ENCODE measurements at places on chromosomes 12 and 14.

GRCh38 chr14:38254571-38255407, 1.1 kb downstream of the CLEC14A start:
- DNase-seq, result no peak

GRCh38 chr12:3534511-3534910, 43.5 kb downstream of the PRMT8 start:
- DNase-seq, result no peak

DNA sequence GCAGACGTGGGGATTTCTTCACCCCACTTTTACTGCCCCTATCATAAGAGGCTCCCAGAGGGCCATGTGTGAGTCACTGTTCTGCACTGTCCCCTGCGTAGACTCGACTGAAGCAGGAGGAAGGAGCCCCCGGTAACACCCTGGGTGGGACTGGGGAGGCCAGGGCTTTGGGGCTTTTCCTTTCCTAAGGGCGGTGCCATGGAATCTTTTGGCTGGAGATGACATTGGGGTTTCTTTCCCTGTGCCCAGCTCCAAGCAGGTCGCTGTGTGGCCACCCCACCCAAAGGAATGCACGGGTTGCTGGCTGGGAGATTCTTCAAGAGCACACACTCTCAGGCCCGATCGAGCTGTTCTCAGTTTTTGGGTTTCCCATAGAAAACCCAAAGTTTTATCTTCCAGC, 62.3 kb upstream of the RIN3 start:
- no peak for DNase-seq

DNA sequence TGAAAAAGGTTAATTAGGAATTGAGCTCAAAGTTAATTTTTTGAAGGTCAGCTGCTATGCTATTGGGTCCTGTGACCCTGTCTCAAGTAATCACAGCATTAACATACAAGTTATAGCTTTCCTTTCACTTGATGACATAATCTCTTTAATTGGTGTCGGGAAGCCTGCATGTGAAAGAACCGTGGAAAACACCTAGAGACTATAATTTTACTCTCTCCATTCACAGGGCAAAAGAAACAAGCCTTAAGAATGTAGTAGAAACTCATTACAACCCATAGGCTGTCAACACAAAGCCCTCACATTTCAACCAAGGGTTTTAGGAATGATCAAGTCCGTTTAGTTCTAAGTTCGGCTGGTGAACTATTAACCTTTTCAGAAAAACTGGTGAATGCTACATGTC, 104.4 kb downstream of the PPM1A start:
- no peak for DNase-seq

GRCh38 chr12:90337018-90337417, 618.0 kb downstream of the CCER1 start:
- DNase-seq, result no peak

DNA sequence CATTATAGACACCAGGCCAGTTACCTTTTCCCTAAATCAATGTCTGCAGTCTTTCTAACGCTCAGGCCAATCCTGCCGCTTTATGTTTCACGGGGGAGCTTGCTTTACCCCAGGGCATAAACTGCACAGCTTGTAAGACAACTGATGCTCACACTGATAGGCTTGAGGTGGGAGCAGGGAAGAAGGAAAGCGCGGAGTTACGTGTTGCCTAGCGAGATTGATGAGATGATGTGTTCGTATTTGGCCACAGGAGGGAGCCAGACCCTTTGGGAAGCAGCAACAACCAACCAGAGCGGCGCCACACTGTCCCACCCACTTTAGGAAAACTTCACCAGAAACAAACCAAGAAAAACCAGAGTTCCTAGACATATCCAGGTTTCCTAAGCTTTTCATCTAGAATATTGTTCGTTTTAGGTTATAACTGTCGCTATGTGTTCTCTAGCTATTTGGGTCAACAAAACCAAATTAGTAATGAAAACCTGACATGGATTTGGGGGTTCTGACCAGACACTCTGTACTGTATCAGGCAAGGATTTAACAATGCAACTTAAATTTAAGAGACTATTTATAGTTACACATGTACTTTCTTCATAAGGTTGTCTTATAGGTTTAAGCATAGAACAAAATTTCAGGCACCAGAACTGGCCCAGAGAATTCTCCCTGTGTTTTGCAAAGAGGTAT, 2.4 kb downstream of the IL26 start:
- peak; percentile 82 for DNase-seq

- DNase-seq, result no peak
Observed at GRCh38 chr12:67892259-67893021, 96.8 kb upstream of the IFNG-AS1 start.

GRCh38 chr14:104434214-104435076, 145.1 kb upstream of the C14orf180 start:
- no peak for DNase-seq

- no peak for DNase-seq
Observed at GRCh38 chr12:57604992-57605810, 577 bp downstream of the DTX3 start.

- DNase-seq, result peak; percentile 1
Observed at GRCh38 chr12:99810718-99811593, 163.4 kb downstream of the GARIN6 start.

DNA sequence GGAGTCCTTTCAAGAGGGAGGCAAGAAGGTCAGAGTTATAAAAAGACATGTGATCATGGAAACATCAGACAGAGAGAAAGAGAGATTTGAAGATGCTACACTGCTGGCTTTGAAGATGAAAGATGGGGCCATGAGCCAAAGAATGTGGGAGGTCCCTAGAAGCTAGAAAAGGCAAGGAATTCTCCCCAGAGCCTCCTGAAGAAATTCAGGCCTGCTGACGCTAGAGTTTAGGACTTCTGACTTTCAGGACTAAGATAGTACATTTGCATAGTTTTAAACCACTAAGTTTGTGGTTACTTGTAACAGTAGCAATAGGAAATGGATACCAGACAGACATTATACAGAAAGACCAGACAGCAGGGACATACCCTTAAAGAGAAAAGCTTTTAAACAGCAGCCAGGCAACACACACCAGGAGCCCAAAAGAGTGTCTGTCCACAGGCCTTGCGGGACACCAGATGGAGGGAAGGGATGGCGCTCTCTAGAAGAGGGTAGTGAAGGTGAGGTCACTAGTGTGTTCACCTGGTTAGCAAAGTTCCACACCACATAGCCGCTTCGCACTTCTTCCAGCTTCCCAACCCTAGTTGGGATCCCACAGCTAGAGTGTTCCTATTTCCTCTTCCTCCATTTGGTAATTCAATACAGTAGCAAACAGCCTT, 29.7 kb upstream of the CEBPE start:
- DNase-seq, result no peak

DNA sequence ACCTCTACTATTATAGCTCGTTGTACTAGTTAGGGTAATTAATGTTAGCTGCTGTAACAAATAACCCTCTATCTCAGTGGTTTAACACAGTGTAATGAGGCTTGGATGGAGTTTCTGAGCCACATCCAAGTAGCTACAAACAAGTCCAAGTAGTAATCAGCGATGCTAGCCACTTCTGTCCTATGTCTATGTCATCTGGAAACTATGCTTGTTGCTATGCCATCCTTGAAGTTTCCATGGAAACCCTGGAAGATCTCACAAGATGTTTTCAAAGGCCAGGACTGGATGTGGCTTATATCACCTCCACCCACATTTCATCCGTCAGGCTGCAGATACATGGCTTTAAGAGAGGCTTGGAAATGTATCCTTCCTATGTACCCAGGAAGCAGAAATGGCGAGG, 422.1 kb downstream of the AACS start:
- DNase-seq, result no peak

DNA sequence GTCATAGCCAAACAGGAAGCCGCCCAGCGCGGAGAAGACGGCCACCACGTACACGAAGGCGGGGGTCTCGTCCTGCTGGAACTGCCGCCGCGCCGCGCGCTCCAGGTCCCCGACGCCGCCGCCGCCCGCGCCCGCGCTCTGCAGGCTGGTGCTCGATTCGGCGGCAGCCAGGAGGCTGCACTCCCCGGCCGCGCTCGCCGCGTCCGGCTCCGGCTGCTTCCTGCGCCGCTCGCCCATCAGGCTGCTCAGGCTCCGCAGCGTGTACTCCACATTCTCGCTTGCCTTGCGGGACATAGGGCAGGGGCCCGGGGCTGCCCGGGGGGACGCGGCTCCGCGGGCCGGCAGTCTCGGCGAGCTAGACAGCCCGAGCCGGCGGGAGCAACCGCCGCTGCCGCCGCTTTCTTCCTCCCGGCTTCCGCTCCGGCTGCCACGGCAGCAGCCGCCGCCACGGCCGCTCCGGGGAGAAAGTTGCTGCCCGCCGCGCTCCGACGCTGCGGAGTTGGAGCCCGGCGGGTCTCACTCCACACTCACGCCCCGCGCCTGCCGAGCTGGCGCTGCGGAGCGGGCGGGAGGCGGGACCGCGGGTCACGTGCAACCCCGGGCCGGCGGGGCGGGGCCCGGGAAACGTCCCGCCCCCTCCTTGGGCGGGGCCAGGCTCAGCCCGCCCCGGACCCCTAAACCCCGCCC, at the start of gene SLC2A13:
Gene SLC2A13, minus strand, starts transcription at position 567 of the 687 bp plus-strand sequence. Its CDS starts 273 bp downstream, at position 294.
- DNase-seq, result peak; percentile 18

DNA sequence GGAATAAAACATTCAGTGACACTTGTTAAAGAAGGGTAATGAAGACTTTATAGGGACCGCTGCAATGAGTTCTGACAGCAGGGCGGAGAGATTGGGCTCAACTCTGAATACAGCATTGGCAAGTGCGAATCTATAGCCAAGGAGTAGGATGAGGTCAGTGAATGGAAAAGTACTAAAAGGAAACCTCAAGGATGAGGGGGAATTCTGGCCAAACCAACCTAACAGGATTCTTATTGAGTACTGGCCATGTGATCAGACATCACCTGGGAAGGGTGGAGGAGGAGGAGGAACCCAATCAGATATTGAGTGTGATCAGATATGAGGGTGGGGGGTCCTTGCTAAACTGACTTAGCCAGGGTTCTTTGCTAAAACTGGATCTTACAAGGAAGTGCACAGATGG, 31.0 kb downstream of the DRAM1 start:
- DNase-seq, result no peak

GRCh38 chr14:29109589-29109988, 343.0 kb downstream of the FOXG1 start:
- DNase-seq, result no peak

GRCh38 chr12:108801736-108802100, 55.7 kb downstream of the SSH1 start:
- no peak for DNase-seq

- DNase-seq, result no peak
Observed at GRCh38 chr14:79786522-79786921, 424.8 kb downstream of the DIO2 start.

DNA sequence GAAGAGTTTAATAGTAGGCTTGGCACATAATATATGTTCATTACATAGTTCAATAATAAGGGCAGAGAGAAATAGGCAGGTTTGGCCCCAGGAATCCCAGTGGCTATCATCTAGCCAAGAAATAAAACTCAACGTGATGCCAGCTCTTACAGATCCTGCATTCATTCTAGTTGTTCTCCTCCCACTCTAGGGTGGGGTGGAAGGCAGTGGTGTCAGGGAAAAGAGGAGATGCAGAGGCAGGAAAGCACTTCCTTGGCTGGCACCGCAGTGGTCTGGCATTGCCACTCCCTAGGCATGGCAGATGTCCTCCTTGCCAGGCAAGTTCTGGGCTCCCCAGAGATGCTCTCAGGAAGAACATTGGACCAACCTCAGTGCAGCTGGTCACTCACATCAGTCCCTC, 383.6 kb downstream of the GRIN2B start:
- DNase-seq, result no peak

GRCh38 chr12:55930771-55931316, at the start of gene DGKA:
Gene DGKA, plus strand, starts transcription at chr12:55931162. Its CDS starts 5,342 bp downstream, at chr12:55936504.
- peak; percentile 53 for DNase-seq

DNA sequence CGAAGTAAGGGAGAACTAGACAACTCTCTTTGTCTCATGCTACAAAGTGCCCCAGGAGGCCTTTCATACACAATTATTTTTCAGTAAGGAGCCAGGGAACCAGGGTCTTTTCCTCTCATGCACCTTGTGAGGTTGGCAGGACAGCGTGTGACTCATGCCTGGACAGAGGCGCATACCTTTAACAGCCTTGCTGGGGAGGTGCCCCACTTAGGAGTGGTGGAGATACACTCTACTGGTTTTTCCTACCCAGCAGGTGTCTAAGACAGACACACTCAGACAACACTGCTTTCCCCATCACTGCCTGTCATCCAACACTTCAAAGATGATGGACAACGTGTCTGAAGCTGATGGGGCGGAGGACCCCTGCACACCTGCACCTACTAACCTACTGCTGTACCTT, 49.1 kb downstream of the B4GALNT3 start:
- DNase-seq, result no peak

GRCh38 chr14:24360281-24360680, 7.7 kb upstream of the NFATC4 start:
- DNase-seq, result no peak

DNA sequence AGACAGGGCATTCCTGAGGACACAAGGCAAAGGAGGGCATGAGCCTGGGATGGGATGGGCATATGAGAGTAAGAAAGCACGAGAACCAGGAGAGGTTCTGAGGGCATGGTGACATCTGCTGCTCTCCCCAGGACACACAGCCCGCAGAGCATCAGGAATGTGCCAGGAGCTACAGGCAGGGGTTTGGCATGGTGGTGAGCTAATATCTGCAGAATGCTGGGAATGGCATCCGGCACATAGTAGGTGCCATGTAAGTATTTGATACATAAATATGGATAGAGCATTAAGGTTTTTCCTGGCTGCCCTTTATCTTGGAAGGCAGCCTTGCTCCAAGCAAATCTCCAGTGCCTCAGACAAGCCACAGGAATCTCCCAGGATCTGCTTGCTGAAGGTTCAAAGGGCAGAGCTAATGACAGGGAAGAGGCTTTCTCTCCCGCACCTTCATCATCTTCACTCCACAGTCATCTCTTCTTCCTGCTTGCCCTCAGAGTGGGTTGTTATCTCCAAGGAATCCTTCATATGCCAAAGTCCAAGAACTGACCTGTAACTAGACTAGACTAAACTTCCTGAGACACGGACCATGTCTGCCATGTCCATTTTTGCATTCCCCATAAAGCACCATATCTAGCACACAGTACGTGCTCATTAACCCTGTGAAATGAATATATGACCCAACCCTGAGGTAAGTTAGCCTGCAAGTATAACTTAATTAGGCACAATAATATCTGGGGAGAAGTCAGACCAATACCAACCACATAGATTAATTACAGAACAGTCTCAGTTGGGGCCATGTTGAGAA, 62.0 kb upstream of the SCN8A start:
- no peak for DNase-seq

DNA sequence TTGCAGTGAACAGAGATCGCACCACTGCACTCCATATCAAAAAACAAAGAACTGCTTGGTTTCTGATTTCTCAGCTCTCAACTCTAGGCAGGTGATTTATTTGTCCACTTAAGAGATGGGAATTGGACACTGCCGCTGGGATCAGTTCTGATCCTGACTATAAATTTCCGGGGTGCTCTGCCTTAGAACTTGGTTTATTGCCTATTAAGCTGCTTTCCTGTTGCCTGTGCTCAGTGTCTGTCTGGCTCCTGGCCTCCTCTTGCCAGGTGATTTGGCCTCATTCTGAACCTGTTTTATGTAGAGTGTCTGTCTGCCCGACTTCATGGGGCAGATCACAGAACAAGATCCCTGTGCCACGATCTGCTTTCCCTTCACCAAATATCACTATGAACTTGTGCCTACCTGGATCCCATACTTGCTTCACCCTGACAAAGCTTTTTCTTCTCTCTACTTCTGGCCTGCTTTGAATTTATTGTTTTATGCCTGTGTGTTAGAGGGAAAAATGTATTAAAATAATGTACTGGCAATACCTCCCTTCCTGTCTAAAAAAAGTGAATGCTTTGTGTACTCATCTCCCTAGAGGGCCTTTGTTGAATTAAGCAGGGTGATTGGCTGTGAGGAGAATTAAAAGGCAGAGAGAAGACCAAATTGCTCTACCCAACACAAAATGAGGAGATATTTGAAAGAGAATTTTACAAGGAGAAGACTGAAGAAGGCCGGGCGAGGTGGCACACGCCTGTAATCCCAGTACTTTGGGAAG, 27.6 kb downstream of the CDKN1B start:
- DNase-seq, result no peak

- no peak for DNase-seq
Observed at GRCh38 chr14:101457936-101458740, 103.2 kb upstream of the DIO3 start.
